Osteocyte (in vitro differentiated cells): ENCODE measurements at places on chromosomes 1 and 21. TPM values are rescaled to one million over a fixed set of nuclear protein-coding genes. Genes with fewer than 3 reads are reported as not detected.

The TMEM200B gene
- 19.7 and 22.5 TPM in 2 replicates for total RNA-seq

The GPATCH4 gene
- 17.2 and 20.6 TPM in 2 replicates for total RNA-seq

The IL6R gene
- 10.4 and 12.4 TPM in 2 replicates for total RNA-seq

GRCh38 chr1:66214901-66215300, 319.1 kb upstream of the SGIP1 start:
- no peak for DNase-seq

- DNase-seq = no peak
These were observed 634.4 kb downstream of the MATN1 start for GRCh38 chr1:30089024-30089430.

DNA sequence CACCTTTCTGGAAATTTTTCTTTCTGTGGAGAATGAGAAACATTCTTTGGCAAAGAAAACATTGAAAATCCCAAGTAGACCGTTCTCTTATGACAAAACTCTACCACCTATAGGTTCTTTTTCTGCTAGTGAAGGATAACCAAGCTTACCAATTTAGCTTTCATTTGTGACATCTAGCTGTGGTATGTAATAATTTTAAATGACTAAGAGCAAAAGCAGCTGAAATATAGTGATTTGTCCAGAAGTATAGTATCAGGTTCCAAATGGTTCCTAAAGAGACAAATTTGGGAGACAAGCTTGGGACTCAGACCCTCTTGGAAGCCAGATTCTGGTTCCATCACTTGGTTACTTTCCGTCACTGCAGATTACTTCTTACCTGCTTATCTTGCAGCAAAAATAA, 24.4 kb downstream of the FUBP1 start:
- no peak for DNase-seq
